COLO829 (cell line): ENCODE measurements at places on chromosomes 6 and 20.

GRCh38 chr6:158765499-158766068, 53.6 kb downstream of the EZR start:
- DNase-seq, result no peak

- no peak for DNase-seq
These were observed 62.1 kb downstream of the NOL4L start for GRCh38 chr20:32522776-32523612.

DNA sequence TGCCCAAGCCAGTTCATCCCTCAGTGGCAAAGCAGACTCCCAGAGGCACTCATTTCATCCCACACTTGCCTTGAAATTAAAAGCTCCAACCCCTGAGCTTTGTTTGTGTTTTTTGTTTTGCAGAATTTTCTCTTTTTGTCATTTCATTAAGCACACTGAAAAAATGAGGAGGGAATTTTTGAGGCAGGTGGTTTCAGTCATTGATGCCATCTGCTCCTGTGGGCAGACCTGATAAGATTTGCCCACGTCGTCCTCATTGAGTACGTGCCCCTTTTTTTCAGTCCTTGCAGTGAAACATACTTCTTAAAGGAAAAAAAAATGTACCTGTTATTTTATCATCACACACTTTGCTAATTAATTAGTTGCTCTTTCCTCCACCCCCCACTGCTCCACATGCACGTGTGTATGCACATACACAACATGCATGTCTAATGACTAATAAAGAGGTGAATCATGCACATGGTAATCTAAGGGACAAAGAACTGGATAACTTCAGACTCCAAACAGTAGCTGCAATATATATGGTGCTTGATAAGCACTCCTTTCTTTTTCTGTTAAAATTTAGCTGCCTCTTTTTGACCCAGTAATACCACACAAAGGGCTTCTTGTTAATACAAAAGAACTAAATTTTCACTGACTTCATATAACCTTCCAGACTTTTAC, 102.1 kb upstream of the TMEM181 start:
- peak; percentile 65 for DNase-seq

DNA sequence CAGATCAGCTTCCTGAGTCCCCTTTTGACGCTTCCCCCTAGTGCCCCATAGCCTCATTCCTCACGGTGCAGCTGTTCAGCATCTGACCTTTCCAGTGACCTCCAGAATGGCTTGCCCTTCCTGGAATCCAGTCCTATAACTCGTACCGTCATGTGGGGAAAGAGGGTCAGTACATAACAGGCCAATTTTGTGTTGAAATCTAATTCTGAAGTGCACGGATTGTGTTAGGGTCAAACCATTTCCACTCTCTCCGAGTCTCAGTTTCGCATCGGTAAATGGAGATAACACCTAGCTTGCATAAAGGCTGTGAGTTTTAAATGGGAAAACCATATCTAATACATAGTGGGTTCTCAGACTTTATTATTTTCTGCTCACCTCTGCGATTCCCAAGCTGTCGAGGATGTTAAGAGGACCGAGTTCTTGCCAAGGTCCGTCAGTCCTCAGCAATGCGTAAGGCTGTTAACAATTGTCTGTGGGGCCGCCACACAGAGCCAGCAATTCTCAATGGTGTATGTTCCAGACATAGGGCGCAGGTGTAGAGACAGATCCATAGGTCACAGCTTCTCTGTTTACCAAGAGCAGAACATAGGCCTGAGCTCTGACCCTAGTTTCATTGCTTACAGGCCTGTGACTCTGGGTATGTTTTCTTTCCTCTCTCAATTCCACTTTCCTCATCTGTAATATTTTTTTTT, 45.5 kb upstream of the CCR6 start:
- DNase-seq, result no peak

DNA sequence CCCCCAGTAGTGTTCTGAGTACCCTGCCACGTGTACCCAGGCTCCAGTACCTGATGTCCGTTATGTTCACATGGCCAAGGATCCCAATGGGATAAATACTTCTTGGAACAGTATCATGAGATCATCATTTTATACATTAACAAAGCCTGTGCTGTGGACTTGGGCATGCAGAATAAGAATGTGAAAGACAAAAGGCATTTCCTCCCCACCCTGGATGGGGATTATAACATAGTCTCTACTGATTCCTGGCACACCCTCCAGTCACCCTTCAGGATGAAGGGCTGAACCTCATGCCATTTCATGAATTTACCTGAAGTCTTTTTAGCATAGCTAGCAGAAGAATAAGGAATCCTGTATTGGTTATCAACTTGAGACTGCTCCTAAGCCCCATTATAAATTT, 2.8 kb downstream of the TNFRSF21 start:
- no peak for DNase-seq

GRCh38 chr20:31869942-31870725, at the start of the genes DUSP15 and TTLL9:
DUSP15 (minus strand) TSS chr20:31870527; CDS start chr20:31870337, 190 bp downstream.
TTLL9 (plus strand) TSS chr20:31870634; CDS start chr20:31871127, 493 bp downstream.
- no peak for DNase-seq

- no peak for DNase-seq
These were observed 26.1 kb downstream of the HLA-F start for GRCh38 chr6:29749308-29749662.

- DNase-seq, result no peak
These were observed 3.4 kb upstream of the ZNF217 start for GRCh38 chr20:53597030-53597482.

DNA sequence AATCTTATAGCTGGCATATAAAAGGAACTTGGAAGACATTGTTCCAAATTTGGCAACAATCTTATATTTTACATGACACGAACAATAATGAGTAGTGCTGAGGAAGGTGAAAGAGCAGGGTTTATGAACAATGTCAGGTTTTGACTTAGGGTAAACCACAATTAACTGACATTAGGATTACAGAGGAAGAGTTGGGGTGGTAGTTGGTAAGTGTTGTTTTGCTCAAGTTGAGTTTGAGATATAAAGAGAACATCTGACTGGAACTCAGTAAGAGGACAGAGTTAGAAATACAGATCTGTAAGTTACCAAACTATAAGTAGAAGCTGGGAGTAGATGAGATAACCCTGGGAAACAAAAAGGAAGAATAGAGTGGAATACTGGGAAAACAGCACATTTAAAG, 15.1 kb downstream of the RTN4IP1 start:
- DNase-seq, result no peak

- DNase-seq, result no peak
These were observed 338.1 kb downstream of the SYNE1 start for GRCh38 chr6:152298848-152299735.

GRCh38 chr6:45964300-45964699, 51.4 kb downstream of the CLIC5 start:
- DNase-seq, result no peak

GRCh38 chr20:48128436-48128835, 343.2 kb upstream of the SULF2 start:
- DNase-seq, result no peak

DNA sequence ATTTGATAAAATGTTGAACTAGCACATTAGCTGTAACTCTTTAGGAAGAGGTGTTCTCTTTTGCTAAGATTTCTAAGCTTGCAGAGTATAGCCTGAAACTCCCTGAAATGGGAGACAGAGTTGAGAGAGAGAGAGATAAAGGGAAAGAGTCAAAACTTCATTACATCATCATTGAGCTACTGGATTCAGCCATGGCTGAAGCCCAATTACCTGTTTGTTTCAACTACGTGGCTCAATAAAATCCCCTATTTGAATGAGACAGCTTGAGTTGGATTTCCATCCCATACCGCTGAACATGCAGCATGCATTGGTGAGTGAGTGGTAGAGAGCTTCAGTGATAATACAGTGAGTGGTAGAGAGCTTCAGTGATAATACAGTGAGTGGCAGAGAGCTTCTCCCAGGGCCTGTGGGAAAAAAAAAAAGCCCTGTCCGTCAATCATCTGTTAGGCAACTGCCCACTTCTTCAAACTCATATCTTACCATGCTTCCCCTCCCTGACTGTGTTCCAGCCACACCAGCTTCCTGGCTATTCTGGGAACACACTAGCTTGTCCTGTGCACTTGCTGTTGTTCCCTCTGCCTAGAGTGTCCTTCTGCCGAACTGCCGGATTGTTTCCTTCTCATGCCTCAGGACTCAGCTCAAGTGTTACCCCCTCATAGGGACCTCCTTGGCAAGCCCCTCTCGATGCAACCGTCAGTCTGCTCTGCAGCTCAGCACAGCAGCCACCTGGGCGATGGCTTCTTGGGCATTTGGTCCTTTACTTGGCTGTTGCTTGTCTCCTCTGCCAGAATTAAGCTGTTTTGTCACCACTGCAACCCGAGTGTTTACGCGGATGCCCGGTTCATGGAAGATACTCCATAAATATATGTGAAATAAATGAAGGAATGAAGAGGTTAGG, 91.3 kb upstream of the EYA2 start:
- DNase-seq, result no peak

GRCh38 chr20:58042591-58042990, 185.9 kb downstream of the ANKRD60 start:
- no peak for DNase-seq

DNA sequence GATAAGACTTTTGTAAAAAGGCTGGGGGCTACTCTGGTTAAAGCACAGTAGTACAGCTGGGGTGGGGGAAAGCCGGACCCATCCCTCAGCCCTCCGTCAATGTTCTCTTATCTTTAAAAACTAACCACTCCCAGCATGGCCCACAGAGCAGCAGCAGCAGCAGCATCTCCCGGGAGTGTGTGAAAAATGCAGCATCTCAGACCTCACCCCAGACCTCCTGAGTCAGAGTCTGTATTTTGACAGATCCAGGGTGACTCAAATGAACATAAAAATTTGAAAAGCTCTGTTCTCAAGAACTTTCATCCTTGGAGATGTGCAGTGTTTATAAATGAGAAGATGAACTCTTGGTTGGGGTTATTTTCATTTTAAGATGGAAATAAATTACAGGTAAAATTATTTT, 277.7 kb upstream of the ECI2 start:
- no peak for DNase-seq

DNA sequence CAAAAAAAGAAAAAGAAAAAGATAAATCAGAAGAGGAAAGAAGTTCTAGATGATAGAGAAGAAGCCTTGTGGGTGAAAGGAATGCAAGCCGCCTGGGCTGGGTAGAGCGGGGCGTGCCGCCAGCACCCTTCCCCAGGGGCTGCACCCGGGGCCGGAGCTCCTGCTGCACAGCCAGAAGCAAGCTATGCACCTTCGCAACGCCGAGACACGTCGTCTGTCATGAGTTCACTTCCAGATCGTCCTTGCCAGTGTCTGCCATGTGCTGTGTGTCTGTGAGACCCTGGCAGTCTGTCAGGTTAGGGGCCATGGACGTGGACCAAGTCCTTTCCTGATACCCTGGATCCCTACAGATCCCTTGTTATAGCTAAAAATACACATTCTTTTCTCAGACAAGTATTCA, 25.5 kb upstream of the ADRM1 start:
- DNase-seq, result no peak
